Left forelimb (tissue), 1 donor: ENCODE measurements at places on chromosomes 1 and 21.

DNA sequence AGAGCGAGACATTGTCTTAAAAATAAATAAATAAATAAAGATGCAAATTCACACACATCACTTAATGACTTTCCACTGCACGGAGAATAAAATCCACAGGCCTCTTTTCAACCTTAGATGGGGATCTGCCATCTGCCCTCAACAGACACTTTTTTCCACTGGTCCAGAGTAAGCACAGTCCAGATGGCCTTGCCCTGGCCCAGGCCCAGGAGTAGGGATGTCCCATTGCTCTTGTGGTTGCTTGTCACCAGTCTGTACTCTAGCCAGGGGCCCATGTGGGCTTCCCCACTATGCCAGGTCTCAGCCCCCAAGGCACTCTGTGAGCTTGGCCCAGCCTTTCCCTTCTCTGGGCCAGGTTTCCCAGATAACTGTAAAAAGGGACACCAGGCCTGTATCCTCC, 17.4 kb downstream of the PLOD1 start:
- DNase-seq: no peak

- DNase-seq: no peak
Observed at GRCh38 chr1:115927971-115928370, 48.3 kb upstream of the SLC22A15 start.

DNA sequence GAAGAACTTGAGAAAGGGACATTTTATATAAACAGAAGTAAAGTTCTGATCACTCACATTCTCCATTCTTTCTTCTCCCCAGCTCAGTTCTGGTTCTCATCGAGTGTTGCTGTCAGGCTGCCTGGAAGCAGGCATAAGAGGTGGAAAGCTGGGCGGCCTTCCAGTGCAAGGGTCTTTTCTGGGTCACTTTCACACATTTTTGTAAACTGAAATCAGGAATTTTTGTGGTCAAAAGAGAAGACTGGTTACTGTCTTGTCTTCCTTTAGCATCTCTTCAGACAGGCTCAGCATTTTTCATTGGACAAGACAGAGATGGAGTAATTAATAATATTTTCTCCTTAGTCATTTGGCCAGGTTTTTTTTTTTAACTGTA, 93.7 kb downstream of the CTH start:
- DNase-seq: no peak

DNA sequence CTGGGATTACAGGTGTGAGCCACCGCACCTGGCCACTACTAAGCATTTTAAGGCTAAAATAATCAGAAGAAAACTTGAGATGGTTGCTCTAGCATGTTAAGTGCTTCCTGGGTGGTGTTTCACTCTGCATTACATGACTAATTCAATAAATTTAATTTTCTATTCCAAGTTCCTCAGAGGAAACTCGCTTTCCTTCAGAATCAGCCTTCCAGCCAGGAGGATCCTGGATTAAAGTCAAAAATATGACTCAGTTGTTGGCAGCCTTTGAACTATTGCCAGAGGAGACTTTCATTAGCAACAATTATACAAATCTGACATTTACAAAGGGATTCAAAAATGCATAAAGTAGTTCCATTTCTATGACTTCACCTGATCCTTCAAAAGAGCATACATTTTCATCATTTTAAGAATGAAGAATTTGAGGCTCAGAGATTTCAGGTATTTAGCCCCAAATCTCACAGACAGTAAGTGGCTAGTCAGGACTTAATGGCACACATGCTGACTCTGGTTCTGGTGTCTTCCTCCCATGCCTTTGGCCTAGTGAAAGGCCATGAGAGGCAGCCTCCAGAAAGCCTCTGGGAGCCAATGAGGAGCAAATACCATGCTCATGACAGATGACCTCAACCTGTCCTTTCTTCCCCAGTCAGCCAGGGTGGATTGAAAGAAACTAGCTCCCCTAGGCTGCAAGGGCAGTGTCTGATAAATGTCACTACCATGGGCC, 115.7 kb downstream of the MAP3K21 start:
- DNase-seq: no peak

DNA sequence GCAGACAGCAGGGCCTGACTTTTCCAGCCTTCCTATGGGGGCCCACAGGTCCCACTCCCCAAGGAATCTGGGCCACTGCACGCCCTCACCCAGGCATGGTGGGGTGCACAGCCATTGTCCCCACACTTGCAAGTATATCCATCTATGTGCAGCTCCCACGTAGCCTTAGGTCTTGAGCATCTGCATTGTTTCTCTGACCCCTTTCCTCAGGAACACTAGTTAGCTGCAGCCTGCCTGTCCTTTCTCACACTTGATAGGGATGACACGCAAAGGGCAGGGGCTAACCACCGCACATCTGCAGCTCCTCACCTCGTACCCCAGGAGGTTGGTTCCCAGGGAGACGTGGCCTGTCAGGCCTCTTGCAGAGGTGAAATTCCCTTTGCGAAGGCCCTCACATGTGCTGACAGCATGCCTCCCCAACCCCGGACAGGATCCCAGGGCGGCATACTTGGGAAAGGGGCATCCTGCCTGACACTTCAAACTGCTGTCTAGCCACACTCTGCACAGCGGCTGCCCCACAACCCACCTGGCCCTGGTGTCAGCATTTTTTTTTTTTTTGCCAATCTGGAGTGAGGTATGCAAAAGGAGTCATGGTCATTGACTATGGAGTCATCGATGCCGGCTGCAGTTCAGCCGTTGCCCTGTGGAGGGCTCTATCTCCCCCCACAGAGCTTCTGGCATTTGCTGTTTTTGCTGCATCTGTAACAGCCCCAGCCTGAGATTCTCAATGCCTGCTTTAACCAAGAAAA, 5.0 kb downstream of the JMJD4 start:
- no peak for DNase-seq

GRCh38 chr1:30384286-30385245, 338.8 kb downstream of the MATN1 start:
- DNase-seq: no peak

- peak; percentile 77 for DNase-seq
Observed at GRCh38 chr1:175146529-175147213, 45.9 kb downstream of the KIAA0040 start.

DNA sequence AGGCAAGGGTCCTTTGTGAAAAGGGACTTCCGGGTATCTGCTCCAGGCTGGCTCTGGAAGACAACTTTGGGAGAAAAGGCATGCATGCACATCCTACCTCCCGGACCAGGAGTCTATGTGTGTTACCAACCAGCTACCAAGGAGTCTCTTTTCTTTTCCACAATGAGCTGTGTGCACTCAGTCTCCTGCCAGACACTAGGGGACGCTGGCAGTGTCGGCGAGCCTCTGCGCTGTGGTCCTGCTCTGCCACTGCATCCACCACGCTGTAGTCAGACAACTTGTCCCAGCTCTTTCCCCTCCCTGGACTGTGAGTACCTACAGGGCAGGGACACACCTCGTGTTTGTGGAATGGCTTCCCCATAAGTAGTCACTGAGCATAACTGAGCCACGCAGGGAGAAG, 5.1 kb upstream of the SSR2 start:
- DNase-seq: no peak

DNA sequence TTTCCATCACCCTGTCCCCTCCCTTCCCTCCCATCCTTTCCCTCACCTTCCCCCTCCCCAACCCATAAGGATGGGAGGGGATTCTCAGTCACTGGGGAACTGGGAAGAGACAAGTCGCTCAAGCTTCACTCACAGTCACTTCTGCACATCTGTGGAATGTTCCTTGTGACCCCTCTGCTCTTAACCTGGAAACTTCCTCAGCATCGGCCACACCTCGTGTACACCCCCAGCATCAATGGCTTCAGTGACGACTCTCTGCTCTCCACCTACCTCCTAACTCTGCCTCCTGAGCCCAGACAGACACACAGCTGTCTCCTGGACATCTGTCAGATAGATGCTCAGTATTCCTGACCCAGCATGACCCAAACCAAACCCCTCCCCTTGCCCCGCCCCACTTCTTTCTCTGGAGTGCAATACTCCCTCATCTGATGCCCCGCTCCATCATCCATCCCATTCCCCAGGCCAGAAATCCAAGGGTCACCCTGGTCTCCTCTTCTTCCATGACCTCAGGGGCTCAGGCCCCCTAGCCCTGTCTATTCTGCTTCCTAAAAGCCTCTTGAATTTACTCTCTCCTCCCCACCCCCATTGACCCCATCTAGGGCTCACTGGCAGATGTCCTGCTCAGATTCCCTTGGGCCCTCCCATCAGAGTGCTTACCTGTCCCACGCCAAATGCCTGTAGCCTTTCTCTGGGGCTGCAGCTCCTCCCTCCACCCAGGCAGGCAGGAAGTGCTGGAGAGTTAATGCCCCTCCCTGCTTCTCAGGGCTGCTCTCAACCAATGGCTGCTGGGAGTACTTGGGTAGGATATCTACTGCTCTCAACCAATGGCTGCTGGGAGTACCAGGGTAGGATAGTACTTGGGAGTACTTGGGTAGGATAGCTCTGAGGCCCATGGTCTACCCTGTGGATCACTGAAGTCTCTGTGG, 83.1 kb upstream of the CSF3R start:
- DNase-seq: peak; percentile 41

DNA sequence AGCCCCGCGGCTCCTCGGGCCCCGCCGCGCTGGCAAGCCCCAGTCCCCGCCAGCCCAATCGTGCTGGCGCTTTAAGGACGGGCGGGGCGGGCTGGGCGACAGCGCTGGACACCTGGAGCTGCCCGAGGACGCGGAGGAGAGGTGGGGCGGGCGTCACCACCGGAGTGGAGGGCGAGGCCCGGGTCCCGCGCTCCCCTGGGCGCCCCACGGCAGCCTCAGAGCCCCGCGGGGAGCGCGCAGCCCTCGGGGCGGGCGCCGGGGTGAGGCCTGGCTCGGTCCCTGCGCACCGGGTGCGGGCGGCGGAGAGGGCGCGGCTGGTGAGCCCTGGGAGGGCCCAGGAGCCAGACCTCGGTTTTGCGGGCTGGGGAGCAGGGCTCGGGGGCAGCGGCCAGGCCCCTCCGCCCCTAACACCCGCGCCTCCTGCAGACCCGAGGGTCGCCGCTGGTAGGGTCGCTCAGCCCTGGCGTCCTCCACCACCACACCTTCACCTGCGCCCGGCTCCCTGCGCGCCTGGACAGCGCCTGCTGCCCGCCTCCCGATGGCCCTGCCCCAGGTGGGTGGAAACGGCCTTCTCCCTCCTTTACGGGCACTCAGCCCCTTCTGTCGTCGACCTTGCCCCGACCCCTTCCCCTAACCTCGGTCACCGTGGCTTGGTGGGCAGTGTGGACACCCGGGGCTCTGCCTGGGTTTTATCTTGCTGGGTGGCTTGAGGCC, at the start of gene TMEM61:
Gene TMEM61, plus strand, starts transcription at position 101 of the 714 bp plus-strand sequence. Its CDS starts 438 bp downstream, at position 539.
- DNase-seq: no peak

- no peak for DNase-seq
Observed at GRCh38 chr21:40852563-40852962, 5.6 kb upstream of the DSCAM start.

GRCh38 chr1:37073854-37074379, 39.6 kb upstream of the GRIK3 start:
- no peak for DNase-seq

DNA sequence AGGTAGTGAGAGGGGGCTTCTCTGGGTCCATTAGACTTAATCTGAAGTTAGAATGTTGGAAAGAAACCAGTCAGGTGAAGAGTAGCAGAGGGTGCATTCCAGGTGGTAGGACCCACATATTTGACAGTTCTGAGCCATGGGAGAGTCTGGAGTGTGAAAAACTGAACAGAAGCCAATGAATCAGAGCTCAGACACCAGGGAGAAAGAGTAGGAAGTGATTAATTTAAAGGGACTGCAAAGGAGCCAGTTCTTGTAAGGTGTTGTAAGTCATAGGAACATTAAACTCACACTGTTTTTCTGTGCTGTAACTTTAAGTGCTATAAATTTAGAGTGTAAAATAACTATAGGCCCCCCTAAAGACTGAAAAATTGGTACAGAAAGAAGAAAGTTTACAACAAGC, 5.9 kb upstream of the DHX9 start:
- DNase-seq: no peak

DNA sequence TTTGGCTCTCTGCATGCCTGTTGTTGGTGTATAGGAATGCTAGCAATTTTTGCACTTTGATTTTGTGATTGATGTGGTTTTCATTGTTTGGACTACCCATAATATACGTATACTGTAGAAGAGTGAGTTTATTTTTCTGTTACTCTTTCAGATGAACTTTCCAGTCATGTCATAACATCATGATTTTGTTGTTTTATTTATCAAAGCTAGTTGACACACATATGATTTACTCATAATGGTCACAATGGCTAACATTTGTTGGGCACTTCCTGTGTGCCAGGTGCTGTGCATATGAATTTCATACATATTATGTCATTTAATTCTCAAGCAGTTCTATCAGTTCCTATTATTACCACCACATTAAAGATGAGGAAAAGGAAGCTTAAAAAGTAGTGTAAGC, 98.1 kb upstream of the GUCA2B start:
- no peak for DNase-seq

- peak; percentile 68 for DNase-seq
Observed at GRCh38 chr21:37071561-37072273, 1.2 kb downstream of the PIGP start.

- DNase-seq: no peak
Observed at GRCh38 chr1:213277036-213277435, 226.0 kb downstream of the RPS6KC1 start.

GRCh38 chr1:10179406-10180091, 30.8 kb upstream of the KIF1B start:
- no peak for DNase-seq

DNA sequence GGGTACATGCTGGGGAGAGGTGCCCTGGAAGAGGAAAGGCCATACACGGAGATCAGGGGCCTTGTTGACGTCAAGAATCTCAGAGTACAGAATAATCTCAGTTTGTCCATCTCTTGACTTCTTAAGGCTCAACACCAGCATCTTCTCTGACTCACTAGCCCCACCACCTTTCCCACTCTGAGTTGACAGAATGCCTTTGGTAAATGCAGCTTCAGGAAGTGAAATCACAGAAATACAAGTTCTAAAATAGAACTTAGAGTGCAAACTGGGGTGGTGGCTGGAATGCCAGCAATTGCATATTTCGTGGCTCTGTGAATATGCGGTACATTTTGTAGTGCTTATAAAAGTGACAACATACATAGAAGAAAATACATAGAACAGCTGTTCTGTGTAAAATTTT, 1.6 kb downstream of the COG2 start:
- no peak for DNase-seq

GRCh38 chr1:103783944-103784377, 34.3 kb downstream of the AMY1C start:
- DNase-seq: no peak

- no peak for DNase-seq
Observed at GRCh38 chr21:27769763-27770162, 802.9 kb upstream of the ADAMTS5 start.

GRCh38 chr1:30793209-30793608, 35.6 kb upstream of the LAPTM5 start:
- no peak for DNase-seq

- DNase-seq: no peak
Observed at GRCh38 chr1:66368261-66368660, 165.7 kb upstream of the SGIP1 start.
